ENCODE measurements at places on chromosomes 6 and 20.

- no peak for DNase-seq
Measured at GRCh38 chr6:20325641-20326421, 75.8 kb upstream of the E2F3 start.

- DNase-seq, result no peak
Measured at GRCh38 chr20:54680872-54681619, 205.7 kb downstream of the DOK5 start.

DNA sequence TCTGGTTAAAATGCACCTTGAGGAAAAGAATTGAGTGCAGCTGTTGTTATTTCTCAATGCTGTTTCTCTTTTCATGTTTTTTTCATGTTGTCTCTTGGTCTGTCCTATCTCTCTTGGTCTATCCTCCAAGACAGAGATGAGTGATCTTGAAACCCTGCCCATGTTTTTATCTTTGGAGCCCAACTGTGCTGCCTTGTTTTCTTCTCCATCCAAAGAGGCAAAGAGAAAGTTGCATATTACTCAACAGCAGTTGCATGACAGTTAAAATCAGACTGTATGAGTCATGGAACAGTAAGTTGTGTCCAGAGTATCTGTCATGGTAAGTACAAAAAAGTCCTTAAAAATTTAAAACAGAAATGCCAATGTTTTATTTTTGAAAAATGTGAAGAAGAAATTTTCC lies 26.2 kb downstream of the BCAS1 start:
- no peak for DNase-seq

- DNase-seq, result no peak
Measured at GRCh38 chr6:99165838-99166237, 183.6 kb downstream of the FAXC start.

DNA sequence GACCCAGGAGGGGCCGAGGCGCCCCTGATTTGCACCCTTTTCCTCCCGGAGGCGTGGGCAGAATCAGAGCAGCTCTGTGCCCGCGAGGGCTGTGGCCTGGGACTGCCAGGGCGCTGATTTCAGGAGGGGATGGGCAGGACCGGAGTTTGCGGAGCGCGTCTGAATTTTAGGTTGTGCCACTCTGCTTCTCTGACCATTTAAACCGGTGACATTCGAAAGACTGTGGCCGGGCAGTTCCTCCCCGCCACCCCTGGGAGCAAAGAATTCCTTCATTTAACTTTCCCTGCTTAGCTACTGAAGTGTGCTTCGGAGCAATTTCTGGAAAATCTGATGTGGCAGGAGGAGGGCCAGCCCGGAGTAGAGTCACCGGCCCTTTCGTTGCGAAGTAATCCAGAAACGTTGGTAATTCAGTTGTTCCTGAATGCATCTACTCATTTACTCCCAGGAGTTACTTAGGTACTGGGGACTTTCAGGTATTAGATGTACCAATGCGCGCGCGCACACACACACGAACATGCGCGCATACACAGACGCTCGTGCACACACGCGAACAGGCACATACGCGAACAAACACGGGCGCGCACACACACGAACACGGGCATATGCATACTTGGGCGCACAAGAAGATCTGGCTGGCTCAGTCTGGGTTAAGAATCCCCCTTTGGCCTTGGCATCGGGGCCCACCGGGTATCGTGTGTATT lies 568 bp downstream of the CCDC170 start:
- peak; percentile 7 for DNase-seq

DNA sequence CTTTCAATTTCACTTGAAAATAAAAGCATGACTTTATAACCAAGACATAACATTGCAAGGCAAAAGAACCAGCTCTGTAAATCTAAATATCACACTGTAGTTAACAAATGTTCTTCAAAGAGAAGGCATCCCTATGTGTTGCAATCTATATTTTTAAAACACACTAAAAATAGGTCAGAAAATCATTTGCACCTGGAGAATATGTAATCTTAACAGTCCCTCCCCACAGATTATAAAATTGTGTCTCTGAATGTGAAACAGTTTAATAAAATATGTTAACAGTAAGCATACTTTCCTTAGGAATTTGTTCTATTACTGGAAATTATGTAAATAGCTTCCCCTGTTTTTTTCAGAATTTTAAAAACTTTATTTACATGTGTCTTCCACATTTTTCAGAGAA lies 351.9 kb downstream of the COL12A1 start:
- DNase-seq, result no peak

- no peak for DNase-seq
Measured at GRCh38 chr20:56043227-56043626, 37.9 kb upstream of the CBLN4 start.
